Right ventricle myocardium superior (tissue), 1 donor: ENCODE measurements at places on chromosomes 3 and 15. TPM values are rescaled to one million over a fixed set of nuclear protein-coding genes. Genes with fewer than 3 reads are reported as not detected.

DNA sequence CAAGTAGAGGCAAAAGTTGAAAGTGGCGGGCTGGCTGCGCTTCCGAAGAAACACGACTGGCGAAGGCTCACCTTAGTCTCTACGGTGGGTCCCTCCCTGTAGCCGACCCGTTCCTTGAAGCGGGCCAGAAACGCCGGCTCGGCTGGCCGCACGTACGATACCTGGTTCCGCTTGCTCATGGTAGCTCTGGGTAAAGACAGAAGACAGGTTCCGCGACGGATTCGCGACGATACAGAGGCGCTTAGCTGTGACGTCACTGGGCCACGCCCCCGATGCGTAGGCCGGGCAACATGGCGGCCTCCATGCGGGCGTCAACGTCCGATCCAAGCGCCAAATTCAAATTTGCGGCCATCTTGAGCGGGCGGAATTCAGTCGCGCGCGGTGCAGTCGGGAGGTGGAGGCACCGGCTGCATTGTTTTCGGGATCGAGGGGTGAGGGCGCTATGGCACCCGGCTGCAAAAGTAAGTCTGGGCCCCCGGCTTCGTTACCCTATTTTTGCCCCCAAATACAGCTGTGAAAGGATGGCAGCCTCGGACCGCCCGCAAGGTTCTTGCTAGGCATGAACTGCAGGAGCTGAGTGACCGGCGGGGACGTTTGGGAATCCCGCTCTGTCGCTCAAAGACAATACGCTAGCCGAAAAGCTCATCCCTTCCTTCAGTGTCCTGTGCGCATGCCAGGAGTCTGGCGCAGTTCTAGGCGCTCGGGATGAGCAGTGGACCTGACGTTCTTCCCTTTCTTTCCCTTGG, at the start of the genes KIAA1143 and KIF15:
KIAA1143 (minus strand) TSS at position 196 of the 746 bp plus-strand sequence; CDS start at position 179, 17 bp downstream.
KIF15 (plus strand) TSS at position 371 of the 746 bp plus-strand sequence; CDS start at position 443, 72 bp downstream.
- DNase-seq: peak; percentile 98

- no peak for DNase-seq
Measured at GRCh38 chr3:99817047-99817436, 620 bp upstream of the CMSS1 start.

DNA sequence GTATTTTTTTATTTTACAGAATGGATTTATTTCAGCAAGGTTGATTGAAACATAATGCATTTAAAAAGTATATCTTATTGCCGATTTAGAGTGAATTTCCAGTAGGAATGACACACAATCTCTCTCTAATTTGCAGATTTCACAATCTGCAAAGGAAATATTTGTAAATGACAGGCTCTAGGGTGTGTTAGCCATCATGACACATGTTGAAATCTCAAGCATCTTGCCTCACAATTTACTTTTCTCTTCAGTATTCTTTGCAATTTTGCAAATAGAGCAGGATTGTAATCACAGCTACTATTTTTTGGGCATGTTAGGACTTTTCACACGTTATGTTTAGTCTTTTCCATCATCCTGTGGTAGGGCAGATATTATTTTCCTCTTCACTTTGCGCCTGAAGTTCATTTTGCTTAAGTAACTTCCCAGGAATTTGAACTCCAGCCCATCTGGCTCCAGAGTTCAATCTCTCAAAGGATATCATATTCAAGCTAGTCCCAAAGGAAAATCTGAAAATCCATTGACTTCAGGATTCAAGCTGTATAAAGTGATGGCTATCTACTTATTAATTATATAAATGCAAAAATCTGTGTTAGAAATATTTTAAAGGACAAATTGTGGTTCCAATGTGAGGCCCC, 55.4 kb downstream of the ATP13A4 start:
- no peak for DNase-seq

DNA sequence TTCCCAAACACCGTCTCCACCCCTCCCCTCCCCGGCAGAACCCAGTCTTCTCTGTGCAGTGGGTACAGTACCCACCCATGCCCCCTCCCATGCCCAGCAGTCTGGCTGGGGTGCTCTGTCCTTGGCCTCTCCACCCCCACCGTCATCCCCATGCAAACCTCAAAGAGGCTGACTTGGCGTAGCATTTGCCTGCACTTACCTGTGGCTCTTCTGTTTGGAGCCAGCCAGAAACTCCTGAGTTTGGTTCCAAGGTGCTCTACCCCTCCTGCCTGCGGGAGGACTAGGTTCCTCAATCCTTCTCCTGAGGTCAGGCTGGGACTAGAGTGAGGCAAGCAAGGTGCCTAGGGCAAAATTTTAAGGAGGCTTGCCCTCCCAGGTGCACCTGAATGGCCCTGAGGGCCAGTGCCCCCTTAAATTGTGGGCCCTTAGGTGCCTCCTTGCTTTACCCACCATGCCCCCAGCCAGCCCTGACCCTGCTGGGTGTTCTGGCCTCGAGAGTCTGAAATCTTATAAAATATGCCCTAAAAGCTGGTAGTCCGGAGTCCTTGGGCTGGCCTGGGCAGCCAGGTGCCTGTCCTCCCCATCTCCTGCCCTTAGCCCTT, 47.1 kb upstream of the C15orf39 start:
- no peak for DNase-seq

GRCh38 chr3:23071296-23071695, 131.8 kb upstream of the UBE2E2 start:
- DNase-seq: no peak

DNA sequence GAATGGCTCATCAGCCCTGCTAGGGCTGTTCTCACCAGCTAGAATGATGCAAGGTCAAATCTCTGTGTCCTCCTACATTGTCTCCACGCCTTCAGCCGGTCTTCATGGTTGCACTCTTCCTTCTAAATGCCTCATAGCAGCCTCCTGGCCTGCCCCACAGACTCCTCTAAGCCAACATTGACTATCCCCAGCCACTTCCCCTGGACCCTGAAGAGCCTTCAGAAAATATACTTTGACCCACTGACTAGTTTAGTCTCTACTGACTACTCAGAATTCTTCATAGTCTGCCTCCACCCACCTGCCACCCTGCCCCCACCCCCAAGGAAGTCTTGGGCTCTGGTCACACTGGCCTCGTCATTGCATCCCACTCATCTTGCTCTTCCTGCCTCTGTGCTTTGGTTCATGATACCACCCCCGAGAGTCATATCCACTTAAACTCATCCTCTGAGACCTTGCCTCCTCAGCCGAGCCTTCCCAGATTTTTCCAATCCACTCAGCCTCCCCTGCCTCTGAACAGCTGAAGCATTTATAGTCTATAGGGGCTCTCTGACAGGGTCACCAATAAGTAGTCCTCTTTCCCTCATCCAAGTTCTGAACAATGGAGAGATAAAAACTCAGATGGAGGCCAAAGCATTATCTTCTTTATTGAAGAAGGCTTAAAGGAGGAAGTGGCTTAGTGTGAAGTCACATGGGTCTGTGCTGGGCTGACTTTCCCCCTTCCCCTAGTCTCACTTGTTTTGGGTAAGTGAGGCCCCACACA, 9.5 kb upstream of the DOCK3 start:
- no peak for DNase-seq

DNA sequence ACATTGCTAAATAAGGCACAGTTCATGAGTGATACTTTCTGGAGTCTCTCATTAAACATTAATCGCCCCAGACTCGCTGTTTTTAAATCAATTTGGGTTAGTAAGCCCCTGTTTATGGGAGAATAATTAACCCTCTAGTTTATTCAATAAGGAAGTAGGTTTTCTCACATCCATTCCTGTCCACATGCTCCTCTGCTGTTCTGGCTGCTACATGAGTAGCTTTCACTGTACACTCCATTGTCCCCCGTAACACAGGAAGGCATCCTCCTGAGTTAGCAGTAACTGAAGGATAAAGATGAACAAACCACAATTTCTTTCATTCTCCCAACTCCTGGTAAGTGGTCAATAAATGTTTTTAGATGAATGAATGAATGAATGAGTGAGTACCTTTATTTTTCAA, 378.5 kb downstream of the DIPK2A start:
- DNase-seq: no peak

GRCh38 chr15:68431792-68432401, at the start of gene ITGA11:
TSS of gene ITGA11 (minus strand) at chr15:68432163. CDS start at chr15:68432066, 97 bp downstream.
- peak; percentile 88 for DNase-seq

GRCh38 chr15:89770041-89770440, 6.1 kb upstream of the MESP2 start:
- DNase-seq: peak; percentile 9

Gene ARGFX
- total RNA-seq: not detected

- DNase-seq: no peak
Measured at GRCh38 chr15:69983696-69984265, 113.9 kb downstream of the TLE3 start.

DNA sequence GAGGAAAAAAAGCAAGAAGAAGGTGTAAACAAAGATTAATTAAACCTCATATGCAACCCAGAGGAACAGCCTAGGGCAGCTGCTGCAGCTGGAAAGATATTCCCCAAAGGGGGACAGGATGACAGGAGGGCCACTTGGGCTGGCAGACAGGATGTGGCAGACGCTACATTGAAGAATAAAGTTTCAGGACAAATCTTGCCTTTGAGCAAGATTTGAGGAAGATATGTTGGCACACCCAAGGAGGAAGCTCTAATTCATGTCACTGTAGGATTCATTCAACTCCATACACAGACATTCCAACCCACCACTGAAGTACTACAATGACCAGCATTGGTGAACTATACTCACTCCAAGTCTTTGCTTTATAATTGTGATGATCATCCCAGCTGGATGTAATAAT, 504.0 kb downstream of the SHQ1 start:
- no peak for DNase-seq

DNA sequence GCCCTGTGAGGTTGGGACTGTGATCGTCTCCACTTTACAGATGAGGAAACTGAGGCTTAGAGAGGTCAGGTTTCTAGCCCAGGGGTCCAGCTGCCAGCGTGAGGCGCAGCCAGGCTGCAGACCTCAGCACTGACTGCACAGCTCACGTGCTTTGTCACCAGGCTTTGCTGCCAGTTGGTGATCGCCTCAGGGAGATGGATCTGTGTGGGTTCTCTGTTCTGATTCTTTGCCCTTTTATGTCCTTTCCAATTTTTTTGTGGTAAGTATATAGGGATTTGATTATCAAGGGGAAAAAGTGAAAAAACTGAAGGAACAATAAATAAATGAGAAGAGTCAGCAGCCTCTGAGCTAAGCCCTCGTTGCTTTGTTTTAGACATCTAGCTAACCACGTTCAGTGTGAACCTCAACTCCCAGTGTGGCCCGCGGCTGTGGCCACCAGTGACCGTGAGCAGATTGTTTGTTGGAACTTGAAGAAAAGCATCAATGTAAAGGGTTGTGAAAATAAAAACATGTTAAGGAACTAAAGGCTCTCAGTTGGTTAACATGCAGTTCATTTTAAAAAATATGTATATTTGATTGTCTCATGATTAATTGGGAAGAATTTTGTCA, 117.6 kb downstream of the PDE8A start:
- DNase-seq: no peak

DNA sequence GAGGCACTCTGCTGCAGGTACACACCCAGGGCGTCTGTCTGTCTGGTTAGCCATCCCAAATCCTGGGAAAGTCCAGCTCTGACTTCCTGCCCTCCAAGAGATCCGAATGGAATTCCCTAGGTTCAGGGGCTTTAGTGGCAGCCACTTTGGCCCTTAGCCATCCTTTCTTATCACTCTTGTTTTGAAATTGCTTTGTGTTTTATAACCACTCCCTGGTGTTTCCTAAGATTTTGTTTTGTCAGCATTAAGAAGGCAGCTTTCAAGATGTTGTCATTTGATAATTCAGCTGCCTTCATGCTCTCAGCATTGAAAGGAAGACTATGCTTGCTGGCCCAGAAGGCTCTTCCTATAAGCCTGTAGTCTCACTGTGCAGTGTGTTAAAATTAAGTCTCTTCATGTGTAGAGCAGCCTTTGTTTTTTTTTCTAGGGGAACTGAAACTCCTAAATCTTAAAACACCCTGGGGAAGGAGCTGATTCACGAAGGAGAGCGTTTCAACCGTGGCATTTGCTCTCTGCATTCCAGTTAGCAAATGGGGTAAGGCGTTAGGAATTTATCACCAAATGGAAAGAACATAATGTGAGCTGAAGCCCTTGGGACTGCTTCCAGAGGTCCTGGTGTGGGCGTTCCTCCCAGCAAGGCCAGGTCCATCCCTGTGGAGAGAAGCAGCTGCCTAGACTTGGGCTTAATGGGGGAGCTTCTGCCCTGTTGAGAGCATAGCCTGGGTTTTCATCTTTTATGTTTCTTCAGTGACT, 14.2 kb upstream of the CLEC3B start:
- peak; percentile 78 for DNase-seq

DNA sequence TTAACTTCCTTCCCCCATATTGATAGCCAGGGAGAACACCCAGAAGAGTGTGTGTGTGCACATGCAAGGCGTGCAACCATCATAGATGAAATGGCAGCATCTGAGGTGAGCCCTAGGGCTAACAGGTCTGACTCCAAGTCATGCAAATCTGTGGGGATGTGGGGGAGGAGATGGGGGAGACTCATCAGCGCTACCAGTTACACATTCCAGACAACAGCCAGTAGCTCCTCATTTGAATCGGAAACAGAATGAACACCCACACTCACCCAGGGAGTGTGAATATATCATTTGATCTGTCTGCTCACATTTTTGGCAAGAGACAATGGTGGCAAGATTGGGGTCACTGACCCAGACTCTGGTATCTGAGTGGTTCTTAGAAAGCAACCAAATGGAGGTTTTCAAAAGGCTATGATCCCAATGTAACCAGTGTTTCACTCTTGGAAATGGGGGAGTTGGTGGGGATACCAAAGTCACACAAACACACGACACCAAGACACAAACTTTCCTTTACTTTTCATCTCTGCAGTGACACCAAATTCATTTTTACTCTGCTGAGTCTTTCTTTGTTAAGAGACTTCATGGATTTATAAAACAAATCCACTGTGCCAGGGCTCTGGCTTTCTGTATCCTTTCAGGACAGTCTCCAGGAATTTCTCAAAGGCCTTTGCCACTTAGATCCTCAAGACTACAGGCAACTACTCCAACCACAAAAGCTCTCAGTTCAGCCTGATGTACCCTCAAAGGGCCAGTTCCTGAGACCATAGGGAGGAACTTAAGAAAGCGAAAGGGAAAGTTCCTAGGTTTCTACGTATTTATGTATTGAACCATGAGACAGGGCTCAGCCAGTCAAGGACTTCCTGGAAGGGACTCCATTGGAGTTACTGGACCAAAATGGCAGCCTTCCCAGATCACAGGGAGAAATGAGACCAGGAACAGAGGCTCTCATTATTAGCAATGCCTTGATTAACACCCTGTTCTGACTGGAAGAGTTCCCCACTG, 2.2 kb downstream of the CDCP1 start:
- no peak for DNase-seq

Gene ARRDC4
- total RNA-seq: 15.0 TPM

DNA sequence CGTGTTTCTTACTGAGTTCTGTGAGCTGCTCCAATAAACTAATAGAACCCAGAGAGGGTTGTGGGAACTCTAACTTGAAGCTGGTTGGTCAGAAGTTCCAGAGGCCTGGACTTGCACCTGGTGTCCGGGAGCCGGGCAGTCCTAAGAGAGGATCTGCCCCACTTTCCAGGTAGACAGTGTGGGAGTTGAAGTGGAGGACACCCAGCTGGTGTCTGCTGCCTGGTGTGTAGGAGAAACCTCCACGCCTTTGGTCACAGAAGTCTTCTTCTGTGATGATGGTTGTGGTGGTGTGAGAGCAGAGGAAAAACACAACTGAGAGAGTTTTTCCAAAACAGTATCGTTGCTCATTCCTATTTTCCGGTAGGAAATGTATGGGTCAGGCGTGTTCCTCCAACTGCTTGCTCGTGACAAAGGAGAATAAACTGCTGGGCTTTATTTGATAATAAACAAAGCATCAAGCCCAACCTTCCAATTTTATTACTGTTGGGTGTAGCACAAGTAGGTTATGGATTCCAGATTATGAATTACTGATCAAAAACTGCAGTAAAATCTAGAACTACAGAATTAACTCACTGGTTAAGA, 137.0 kb downstream of the KLF13 start:
- DNase-seq: no peak
